ENCODE measurements at places on chromosomes 1 and 21. TPM values are rescaled to one million over a fixed set of nuclear protein-coding genes. Genes with fewer than 3 reads are reported as not detected.
A peak's percentile ranks its signal among the peaks of the same experiment; 100 is the strongest.

ITGB2 gene
- 21.5 TPM for total RNA-seq

PTPN22 gene
- 0.59 TPM for total RNA-seq

RGS4 gene
- not detected for total RNA-seq

SH2D5 gene
- 0.11 TPM for total RNA-seq

ECM1 gene
- 95.8 TPM for total RNA-seq

DNA sequence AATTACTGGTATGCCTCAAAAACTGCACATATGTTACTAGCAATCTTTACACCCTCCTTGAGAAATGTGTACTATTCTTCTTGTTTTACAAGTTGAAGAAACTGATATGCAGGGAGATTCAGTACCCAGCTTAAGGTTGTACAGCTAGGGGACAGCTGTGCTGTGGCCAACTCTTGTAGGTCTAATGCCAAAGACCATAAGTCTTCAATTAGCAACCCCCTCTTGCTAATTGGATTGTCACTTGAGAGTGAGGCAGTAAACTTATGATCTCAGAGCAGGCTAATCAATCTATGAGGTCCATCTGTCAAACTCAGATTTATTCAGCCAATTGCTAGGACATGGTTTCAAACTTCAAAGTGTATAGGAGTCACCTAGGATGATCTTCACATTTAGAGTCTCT is 492.0 kb upstream of the USP24 start:
- no peak for DNase-seq

DNA sequence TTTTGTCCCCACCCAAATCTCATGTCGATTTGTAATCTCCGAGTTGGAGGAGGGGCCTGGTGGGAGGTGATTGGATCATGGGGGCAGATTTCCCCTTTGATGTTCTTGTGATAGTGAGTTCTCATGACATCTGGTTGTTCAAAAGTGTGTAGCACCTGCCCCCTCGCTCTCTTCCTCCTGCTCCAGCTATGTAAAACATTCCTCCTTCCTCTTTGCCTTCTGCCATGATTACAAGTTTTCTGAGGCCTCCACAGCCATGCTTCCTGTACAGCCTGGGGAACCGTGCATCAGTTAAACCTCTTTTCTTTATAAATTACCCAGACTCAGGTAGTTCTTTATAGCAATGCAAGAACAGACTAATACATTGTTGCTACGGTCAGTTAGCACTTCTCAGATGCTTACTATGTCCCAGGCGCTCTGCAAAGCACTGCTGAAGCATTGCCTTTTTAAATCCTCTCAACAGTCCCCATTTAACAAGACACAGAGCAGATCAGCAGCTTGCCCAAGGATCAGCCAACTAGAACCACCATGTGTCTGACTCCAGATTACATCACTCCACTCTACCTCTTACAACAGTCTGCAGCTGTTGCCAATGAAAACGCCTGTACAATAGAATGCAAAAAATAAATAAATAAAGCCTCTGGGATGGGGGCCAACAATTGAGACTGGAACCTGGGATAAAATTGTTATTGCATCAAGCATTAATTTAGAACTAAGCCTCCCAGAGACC is 52.4 kb upstream of the USP1 start:
- peak; percentile 26 for DNase-seq

- no peak for DNase-seq
Measured at GRCh38 chr1:89698624-89699023, 65.7 kb downstream of the LRRC8C start.

GRCh38 chr1:97996880-97997279 is 76.0 kb upstream of the DPYD start:
- DNase-seq, result no peak

GRCh38 chr1:85867189-85867588 is 159.0 kb upstream of the ZNHIT6 start:
- no peak for DNase-seq

DNA sequence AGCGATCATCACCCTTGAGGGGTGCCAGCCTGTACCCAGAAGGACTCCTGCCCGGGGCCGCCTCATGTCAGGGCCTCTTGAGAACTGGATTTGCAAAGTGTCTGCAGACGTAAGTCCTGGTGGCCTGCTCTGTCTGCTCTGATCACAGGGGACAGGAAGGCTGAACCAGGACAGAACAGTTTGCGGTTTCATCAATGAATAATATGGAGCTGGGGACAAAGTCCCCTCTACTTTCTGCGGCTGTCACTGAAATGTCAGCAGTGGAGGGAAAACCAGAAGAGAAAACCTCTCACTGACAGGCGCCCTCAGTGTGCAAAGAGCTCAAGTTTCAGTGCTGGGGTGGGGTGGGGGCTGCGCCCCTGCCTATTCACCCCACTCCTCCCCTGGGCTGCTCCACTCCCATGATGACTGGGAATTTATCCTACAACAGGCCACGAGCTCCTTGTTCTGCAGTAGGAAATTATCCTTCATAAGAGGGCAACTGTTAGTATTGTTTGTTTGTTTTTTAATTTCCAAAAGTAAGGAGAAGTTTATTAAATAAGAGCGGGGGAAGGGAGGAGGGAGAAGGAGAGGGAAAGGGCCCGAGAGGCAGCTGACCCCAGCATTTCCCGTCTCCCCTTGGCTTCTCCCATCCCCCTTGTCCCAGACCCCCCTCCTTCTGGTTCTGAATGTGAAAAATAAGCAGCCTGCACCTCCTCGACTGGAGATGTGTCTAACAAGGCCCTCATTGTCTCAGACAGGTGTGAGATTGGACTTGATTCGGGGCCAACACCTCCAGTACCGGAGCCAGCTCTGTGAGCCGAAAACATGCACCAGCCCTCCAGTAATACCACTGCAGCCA is 149.2 kb downstream of the CLIC6 start:
- peak; percentile 86 for DNase-seq

GRCh38 chr21:37958537-37958936 is 42.3 kb upstream of the KCNJ6 start:
- no peak for DNase-seq

DNA sequence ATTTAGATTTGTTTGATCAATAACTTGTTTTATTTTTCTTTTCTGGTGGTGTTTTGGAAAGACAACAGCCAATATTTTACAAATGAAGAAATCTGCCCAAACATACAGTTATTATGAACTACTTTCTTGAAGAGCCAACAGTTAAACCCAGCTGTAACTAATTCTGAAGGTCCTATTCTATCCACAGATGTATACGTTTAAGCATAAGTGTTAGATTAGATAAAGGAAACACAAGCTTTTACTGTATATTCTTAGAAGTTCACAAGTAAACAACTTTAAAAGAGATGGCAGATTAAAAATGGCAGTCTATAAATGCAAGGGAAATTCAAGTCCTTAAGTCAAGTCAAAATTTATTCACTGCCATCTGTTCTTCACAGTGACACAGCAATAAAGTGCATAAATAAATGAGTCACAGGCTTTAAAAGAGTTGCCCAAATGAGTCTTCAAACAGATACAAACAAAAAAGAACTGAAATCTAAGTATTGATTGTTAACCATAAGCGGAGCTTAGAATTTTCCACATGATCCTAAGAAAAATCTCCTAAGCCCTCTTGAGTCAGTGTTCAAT is 49.9 kb upstream of the KCNH1 start:
- DNase-seq, result no peak

DNA sequence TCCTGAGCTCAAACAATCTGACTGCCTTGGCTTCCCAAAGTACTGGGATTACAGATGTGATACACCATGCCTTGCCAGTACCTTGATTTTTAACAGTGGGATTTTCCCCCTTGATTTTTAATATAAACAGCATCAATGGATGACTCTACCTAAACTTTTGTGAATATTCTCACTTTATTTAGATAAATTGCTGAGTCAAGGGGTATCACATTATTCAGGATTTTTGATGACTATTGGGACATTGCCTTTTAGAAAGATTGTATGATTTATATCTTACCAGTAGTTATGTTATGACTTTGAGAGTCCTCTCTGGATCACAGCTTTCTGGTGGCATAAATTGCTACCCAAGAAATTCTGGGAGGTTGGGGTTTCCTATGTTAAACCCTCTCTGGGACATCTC is 112.5 kb upstream of the SPAG17 start:
- no peak for DNase-seq

- DNase-seq, result no peak
Measured at GRCh38 chr1:205928317-205928716, 14.9 kb downstream of the SLC26A9 start.

GRCh38 chr1:27634985-27635367 is at the start of gene FGR:
TSS of gene FGR (minus strand) at chr1:27635185. CDS start at chr1:27623916, 11,269 bp downstream.
- DNase-seq, result no peak
